ENCODE measurements at places on chromosomes 7 and 10.
A peak's percentile ranks its signal among the peaks of the same experiment; 100 is the strongest.

- peak; percentile 88 for DNase-seq
These were observed at the start of gene PURB for GRCh38 chr7:44885394-44886317. Gene PURB (minus strand): TSS chr7:44885530. CDS start chr7:44885348, 182 bp downstream.

DNA sequence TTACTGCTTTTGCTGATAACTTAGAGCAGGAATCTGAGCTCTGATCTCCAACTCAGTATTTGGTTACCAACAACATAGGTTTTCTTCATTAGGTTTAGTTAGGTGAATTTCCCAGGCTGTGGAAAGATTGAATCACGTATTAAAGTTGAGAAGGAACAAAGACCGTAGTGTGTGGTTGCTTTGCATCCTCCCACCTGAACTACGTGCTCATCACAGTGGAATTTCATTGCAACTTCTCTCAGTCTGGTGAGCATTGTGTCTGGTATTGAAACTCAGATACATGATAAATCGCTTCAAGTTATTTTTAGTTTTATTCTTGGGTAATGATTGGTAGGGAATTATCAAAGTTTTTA is 139.4 kb upstream of the AKR1E2 start:
- DNase-seq = no peak

DNA sequence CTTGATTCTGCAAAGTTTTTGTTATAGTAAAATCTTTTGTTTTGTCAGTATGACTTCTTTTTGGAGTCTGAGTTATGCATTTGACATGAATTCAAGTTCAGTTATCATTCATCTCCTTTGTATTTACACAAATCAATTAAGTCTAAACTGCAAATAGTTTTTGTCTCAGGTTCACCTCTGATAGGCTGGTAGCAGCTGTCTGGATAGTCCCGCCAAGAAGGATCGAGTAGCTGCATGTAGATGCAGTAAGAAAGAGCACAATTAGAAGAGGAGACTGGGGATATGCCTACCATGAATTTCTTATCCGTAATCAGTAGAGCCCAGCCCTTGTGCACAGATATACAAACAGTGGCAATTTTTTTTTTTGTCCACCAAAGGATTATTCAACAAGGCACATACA is 392.5 kb upstream of the ETV1 start:
- DNase-seq = no peak

- DNase-seq = no peak
These were observed 35.4 kb downstream of the CDK14 start for GRCh38 chr7:90631502-90631901.

DNA sequence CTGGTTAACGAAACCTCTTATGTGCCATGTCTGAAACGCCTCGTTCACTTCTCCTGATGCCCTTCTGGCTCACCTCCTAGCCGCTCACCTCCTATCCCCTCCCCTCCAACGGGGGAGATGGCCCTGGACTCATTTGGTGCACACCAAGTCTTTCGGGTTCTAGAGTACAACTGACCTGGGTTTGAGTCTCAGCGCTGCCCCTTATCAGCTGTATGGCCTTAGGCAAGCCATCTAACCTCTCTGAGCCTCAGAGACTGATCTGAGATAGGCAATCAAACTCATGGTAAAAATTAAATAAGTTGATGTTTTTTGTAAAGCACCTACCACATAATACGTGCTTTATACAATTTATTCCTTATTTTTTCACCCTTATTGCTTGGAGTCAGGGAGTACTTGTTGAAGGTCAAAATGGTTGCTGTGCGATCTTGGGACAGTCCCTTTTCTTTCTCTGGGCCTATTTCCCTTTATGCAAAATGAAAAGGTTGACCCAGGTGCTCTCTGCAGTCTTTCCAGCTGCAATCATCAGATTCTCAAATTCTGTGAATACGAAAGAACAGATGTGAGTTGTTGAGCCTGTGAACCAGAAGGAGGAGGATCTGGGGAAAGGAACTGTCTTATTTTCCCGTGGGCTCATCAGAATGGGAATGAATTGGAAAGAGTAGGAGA is 31.2 kb upstream of the PLEKHA1 start:
- no peak for DNase-seq

GRCh38 chr7:71454981-71455380 is 323.0 kb downstream of the GALNT17 start:
- DNase-seq = no peak

- peak; percentile 47 for DNase-seq
These were observed 982 bp downstream of the COBL start for GRCh38 chr7:51315393-51316261.

DNA sequence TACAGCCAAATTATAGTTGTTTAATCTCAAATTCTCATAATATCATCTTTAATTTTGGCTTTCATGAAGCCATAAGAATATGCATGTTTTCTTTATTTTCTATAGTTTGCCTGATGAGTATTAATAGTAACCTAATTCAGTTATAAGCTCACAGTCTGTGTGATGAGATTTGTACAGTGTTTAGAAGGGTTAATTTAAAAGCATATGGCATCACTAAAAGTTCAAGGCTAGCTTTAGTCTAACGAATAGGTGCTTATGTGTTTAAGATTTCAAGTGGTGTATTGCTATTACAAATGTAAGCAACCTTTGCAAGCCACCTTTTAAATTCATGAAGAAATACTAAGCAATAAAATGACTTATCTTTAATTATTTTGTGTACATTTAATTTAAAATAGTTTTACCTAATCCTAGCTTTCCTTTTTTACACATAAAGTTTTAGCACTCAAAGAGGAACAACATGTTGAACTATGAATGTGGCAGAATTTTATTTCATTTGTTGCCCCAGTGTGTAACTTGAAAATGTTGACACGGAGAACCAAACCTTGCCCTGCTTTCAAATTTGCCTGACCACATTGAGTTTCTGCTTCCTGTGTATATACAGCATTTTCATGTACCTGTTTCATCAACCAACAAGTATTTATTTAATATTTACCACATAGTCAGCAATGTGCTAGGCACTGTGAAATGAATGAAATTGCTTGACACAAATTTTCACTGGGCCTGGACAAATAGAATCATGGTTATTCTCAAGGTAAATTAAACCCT is 41.5 kb downstream of the TET1 start:
- DNase-seq = no peak

GRCh38 chr7:157690833-157691585 is 354.2 kb downstream of the DNAJB6 start:
- DNase-seq = peak; percentile 47

DNA sequence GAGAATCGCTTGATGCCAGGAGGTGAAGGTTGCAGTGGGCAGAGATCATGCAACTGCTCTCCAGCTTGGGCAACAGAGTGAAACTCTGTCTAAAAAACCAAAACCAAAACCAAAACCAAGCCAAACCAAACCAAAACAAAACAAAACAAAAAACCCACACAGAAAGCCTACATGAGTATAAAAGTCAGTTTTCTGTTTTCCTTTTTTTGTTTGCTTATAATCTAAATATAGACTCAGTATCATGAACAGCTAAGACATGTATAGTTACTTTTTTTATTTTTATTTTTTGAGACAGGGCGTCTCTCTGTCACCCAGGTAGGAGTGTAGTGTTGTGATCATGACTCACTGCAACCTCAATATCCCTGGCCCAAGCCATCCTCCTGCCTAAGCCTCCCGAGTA is 16.8 kb upstream of the MTPN start:
- no peak for DNase-seq

DNA sequence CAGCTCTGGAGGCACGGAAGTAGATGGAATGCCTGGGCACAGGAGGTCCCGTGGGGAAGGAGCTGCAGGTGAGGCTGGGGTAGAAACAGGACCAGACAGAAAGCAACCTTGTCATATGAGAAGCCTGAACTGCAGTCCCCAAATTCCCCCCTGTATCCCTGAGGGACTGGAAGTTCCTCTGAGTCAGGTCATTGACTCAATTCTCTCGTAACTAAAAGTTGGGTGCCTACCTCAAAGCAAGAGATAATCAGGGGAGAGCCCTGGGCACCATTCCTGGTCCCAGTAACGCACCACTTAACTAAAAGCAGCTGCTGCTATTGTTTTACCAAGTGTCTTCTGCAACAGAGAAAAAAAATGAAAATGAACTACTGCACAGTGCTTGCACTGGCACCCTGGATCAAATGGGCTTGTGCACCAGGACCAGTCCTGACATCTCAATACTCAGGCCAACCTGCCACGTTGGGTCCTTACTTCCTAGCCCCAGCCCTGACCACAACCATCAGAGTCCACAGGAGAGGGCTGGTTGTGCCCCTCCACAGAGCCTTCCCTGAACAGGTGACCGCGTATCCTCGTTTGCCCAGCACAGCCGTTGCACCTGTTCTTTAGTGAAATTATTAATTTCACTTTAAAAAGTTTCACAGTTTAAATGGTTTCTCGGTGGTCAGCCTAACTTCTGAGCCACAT is 79.3 kb downstream of the GRID1 start:
- DNase-seq = no peak

DNA sequence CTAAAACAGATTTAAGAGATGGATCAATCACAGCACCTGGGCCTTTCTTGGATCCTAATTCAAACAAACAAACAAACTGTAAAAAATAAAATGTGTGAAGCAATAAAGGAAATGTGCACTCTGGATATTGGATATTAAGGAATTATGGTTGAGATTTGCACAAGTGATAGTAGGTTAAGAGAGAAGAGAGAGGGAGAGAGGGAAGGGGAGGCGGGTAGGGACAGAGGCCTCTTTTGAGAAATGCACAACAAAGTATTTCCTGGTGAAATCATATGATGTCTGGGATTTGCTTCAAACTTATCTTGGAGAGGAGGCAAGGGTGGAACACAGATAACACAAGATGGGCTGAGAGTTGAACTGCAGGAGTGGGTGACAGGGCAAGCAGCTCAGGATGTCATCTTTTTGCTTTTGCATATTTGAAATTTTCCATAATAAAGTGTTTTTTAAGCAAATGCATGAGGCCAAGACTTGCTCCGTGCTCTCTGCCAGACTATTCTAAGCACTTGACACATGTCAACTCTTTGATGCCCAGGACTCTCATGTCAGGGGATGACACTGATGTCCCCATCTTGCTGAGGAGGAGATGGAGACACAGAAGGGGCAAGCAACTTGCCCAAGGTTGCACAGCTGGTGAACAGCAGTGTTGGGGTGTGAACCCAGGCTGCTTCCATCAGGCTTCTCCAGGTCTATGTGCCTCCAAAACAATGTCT is 9.1 kb upstream of the AEBP1 start:
- no peak for DNase-seq

DNA sequence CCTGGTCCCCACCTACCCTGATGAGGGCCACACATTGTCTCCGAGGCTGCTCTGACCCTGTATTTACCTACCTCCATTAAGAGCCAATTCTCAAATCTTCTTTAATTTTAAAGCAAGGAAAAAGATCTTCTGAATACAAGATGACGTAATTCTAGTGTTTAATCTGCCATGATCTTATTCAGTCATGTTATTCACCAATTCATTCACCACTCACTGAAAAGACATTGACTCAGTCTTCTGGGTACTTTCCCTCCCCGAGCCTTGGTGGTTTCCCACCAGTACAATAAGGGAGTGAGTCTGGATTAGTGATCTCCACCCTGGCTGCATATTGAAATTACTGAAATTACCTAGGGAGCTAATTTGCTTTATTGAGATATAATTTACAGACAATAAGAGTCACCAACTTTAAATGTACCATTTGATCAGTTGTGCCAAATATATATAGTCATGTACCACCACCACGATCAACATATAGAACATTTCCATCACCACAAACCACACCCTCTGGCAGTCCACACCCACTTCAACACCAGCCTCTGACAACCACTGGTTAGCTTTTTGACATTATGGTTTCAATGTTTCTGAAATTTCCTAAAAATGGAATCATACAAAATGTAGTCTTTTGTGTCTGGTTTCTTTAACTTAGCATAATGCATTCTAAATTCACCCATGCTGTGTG is 117.5 kb upstream of the UNC5B start:
- DNase-seq = no peak

DNA sequence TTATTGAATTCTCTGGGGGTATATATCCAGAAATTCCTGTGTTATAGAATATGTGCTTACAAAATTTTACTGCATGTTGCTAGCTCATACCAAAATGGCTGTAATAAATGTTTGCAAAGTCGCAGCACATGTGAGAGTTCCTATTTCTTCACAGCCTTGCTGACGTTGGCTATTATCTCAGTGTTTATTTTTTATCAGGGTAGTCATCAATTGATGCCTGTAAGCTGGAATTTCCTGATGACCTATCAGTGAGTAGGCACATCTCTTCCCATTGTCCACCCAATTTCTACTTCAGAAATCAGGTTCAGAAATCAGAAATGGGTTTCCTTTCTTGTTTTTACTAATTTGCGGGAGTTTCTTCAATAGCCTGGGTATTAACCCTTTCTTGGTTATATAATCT is 268.1 kb upstream of the FZD8 start:
- no peak for DNase-seq

DNA sequence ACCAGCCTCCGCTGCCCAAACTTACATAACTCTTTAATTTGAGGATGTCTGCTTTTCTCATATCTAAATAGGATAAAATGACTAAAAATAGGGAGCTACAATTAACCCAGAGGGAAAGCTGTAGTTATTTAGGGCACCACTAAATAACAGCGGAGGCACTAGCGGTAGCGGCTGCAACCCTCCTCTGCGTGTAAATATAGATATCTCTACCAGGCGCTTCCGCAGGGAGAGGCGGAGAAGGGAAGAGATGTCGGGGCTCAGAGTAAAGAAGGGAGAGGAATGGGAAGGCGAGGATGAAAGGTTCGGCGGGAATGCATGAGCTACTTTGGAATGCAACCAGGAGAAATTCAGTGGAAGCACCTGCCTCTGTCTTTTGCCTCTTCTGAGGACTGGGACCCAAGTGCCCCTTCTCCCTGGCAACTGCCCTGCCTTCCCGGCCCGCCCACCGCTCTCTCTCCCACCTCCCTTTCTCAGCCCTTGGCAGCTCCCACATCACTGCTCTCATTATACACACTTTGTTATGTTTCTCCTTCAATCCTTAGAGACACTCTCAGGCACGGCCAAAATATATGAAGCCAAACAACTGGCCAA is 698.3 kb downstream of the PARD3 start:
- DNase-seq = no peak

- no peak for DNase-seq
These were observed 171.1 kb downstream of the FAM107B start for GRCh38 chr10:14603534-14604102.

GRCh38 chr7:137142376-137142775 is 201.2 kb downstream of the PTN start:
- DNase-seq = no peak

- DNase-seq = no peak
These were observed 612.6 kb downstream of the AUTS2 start for GRCh38 chr7:70210936-70211310.

DNA sequence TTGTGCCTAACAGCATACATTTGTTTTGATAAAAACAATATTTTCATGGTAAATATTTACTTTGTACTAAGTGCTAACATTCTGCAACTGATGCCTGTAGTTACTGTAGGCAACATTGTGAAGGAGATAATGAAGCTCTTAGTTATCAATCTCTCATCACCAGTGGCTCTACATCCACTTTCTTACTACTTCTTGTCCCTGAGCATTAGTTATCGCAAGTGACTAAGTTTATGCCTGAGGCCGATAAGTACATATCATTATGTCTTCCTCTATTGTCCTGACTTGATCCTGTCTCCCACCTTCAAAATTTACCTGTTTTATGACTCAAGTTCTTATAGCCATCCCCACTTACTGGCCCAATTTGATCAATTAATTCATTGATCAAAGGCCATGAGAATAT is 63.6 kb downstream of the MACC1 start:
- no peak for DNase-seq

Data from occipital lobe (tissue), 3 donors.